Subcutaneous adipose tissue (tissue), 4 donors: ENCODE measurements at places on chromosomes 7 and 10. TPM values are rescaled to one million over a fixed set of nuclear protein-coding genes. Genes with fewer than 3 reads are reported as not detected.

The KIN gene
- 8.2 TPM for total RNA-seq

The GJD4 gene
- not detected for total RNA-seq

The FEZF1 gene
- not detected for total RNA-seq

The TMEM176A gene
- 20.3 TPM for total RNA-seq
